ENCODE measurements at places on chromosomes 1 and 21.
A peak's percentile ranks its signal among the peaks of the same experiment; 100 is the strongest.

DNA sequence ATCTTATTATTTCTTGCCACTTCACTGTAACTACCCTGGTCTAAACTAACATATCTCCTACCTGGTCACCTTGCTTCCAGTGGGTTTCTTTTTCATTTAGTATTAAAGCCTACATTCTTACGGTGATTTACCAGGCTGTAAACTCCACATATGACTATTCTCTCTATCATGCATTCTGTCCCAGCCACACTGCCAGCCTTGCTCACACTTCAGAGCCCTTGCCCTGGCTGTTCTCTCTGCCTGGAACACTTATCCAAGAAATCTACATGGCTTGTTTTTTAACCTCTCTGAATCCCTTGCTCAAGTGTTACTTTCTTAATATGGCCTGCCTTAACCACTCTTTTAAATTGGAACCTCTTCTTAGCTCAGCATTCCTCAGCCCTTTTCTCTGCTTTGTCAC is 212.7 kb downstream of the GPR52 start:
- no peak for DNase-seq

GRCh38 chr1:211677659-211678058 is 2.2 kb upstream of the NEK2 start:
- DNase-seq: no peak

DNA sequence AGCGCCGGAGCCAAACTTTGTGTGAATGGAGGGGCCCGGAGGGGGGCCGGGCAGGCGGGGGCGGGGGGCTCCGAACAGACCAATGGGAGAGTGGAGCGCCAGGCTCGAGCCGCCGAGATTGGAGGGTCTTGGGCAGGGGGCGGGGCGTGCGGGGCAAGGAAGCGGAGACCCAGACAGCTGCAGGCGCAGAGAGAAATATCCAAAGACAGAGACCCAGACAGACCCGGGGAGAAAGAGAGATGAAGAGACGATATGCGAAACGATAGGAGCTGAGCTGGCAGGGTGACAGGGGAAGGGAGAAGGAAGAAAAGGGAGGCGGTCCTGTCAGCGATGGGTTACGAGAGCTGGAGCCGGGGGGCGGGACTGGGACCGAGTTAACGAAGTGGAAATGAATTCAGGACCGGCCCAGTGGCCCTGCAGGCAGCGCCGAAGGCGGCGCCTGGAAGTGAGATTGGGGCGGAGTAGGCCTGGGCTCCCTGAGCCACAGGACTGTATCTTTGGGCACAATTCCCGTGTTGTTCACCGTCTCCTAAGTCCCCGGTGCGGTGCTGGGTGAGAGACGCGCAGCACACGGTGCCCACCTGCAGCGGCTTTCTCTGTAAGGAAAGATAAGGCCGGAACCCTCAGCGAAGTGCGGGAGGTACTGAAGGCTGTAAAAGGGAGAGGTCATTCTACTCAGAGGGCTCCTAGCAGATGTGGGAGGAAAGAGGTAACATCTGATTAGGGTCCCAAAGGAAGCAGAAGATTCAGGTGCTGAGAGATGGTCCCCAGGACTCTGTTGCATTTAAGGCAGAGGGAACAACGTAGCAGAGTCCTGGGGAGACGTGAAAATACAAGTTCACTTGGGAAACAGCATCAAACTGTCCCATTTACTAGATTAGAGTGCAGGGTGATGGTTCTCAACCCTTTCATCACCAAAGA is 543 bp upstream of the KCNJ10 start:
- DNase-seq: no peak

DNA sequence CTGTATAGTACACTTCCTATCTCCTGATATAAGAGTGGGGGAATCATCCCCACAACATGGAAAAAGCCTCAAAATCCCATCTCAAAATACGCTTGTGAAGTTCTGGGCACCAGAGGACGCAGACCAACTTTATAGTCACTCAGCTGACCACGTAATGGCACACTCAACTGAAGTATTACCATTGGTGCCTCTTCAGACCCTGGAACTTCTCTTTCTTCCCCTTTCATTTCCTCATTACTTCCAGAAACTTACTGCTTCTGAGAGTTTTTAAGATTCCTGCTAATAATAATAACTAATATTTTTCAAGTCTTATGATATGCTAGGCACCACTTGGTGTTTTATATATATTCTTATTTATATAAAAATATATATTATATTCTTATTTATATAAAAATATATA is 202.6 kb downstream of the PTPRC start:
- DNase-seq: no peak

GRCh38 chr1:232792949-232793348 is 12.3 kb upstream of the MAP10 start:
- no peak for DNase-seq

GRCh38 chr1:7478809-7479499 is 292.1 kb upstream of the VAMP3 start:
- no peak for DNase-seq

GRCh38 chr1:224745924-224746323 is 129.8 kb downstream of the CNIH3 start:
- DNase-seq: no peak

DNA sequence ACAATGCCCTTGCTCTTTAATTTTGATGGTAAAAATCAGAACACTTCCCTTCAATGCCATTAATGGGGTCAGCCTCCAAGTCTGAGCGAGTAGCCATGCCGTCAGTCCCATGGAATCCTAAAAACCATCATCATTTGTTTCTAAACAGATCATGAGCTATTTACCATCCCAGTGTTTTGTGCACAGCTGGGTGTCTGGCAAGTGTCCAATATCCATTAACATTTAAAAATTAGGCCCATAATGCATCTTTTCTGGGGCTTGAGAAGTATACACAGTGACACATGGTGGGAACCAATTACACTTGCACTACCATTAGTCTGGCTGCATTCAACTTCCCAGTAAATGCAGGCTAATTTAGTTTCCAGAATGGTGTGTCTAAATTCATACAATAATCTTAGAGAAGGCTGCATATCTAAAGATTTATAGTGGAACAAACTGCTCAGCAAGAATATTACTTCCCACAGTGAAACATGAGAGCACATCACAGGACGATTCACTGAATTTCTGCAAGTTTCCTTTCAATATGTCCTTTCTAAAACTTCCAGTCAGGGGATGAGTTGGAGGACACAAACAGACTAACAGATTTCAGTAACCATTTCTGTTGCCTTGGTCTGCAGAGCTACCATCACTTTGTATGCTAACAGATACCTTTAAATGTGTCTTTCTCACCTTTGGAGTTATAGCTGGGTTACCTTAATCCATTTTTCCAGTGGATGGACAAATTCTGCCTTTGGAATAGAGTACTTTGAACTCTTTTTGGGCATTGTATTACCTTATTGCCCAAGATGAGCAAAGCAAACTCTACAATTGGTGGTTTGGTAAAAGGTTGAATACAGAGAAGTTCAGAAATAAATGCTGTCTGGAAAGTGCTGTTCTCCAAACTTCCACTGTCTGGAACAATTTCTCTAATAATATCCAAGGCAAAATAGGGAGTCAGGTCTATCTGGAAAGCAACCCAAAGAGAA is 258.0 kb downstream of the PTBP2 start:
- peak; percentile 26 for DNase-seq

GRCh38 chr1:101379950-101380349 is 143.1 kb downstream of the S1PR1 start:
- no peak for DNase-seq

- no peak for DNase-seq
Measured at GRCh38 chr21:38958323-38958705, 152.6 kb downstream of the ETS2 start.

DNA sequence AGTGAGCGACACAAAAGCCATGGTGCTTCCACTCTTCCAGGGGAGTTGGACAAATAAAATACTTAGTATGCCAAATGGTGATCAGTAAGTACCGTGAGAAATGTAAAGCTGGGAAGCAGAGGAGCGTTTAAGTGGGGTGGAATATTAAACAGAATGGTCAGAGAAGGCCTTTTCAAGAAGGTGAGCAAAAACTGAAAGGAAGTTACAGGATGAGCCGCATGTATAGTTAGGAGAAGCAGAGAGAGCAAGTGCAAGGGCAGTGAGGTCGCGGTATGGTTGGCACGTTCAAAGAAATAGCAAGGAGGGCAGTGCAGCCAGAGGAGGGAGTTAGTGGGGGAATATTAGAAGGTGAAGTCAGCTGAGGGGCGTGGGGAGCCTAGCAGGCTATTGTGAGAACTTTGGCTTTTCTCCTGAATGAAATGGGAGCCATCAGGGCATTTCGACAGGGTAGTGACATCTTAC is 748 bp upstream of the ATP6V0B start:
- DNase-seq: no peak

- no peak for DNase-seq
Measured at GRCh38 chr1:16231331-16232315, 5.4 kb downstream of the CPLANE2 start.

GRCh38 chr1:77739235-77739634 is 20.4 kb downstream of the USP33 start:
- DNase-seq: no peak

GRCh38 chr21:15079269-15079668 is 14.5 kb upstream of the NRIP1 start:
- DNase-seq: no peak

GRCh38 chr1:89605692-89606091 is 27.2 kb upstream of the LRRC8C start:
- DNase-seq: no peak

DNA sequence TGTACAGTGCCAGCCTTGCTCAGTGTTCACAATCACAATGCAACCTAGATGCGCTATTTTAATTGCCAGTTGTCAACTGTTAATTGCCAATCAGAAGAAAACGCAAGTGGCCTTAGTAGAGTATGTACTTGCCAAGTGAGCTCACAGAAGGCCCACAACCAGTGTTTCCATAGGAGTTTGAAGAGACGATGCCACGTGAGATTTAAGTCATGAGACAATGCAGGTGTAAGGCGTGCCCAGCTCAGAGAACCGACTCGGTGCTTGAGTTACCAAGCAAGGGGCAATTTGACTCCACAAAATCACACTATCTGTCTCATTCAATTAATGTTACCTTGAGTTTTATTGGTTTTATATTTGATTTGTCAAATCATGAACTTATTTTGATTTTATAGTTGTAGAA is 65.6 kb downstream of the TEX35 start:
- DNase-seq: no peak

- no peak for DNase-seq
Measured at GRCh38 chr1:81760477-81761097, 40.1 kb upstream of the ADGRL2 start.

GRCh38 chr1:114003431-114003830 is 24.2 kb downstream of the OLFML3 start:
- no peak for DNase-seq

DNA sequence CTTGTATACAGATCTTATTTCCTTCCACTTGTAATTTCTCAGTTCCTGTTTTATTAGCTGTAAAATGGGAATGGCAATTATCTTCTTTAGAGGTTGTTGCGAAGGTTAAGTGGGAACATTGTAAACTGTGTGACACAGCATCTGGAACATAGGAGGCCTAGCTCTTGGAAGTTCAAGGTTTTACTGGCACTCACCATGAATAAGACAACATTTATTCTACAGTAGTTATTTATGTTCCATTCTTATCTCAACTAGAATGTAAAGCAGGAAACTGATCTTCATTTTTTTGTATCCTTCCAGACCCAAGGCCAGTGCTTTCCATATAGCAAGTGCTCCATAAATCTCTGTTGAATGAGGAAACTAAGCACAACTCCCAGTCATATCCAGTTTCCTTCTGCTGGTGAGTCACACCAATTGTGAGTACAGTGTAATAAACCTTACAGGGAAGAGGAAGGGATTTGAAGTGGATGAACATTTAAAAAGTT is 1.4 kb downstream of the BCL10 start:
- DNase-seq: no peak

- no peak for DNase-seq
Measured at GRCh38 chr1:172863031-172863430, 187.7 kb downstream of the TNFSF18 start.

DNA sequence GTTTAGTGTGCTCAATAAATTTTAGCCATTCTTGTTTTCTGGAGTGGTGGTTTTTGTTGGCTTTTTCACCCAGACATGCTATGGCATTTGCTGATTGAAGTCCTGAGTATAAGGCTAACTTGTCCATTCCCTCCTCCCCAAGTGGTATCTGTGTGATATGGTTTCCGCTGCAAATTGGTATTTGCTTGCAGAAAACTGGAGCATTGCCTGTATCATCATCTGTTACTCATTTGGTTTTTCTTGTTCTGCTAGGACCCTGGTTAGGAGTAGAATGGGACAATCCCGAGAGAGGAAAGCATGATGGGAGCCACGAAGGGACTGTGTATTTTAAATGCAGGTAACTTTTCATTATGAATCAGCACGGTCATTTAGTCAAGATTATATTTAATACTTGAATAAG is 34.0 kb downstream of the TBCE start:
- DNase-seq: no peak

DNA sequence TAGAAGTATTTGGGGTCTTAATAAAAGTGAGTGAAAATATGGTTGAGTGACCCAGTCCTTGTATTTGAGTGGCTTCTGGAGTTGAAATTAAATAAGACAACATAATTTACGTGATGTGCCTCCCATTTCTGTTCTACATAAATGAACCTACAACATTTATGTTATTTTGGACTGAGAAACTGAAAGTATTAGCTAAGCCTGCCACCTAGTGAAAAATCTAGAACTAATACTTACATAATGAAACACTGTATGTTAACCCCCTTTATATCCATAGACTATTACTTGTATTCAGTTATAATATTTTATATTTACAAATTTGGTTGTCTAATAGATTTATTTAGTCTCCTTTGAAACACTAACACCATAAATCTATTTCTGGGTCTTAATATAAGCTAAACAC is 298.9 kb downstream of the KCNT2 start:
- no peak for DNase-seq

GRCh38 chr1:165904948-165905347 is 77.5 kb downstream of the UCK2 start:
- no peak for DNase-seq

DNA sequence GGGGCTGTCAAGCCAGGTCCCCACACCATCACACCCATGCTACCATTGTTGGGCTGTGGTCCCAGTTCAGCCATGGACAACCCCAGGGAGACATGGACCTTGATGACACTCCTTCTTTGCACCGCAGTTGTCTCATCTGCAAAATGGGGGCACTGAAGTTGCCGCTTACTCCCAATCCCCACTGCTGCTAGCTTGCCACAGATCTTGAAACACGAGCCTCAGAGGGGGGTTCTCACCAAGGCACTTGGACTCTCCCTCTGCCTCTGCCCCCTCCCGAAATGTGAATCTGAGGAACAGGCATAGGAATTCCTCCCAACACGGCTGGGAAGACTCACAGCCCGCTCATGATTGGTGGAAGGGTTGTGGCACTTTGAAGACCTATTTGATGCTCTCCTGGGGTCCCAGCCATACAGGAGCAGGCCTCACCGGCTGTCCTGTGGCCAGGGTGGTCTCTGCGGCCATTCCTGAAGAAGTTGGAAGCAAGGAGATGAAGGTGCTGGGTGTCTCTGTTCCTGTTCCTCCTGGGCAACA is 31.1 kb downstream of the RUNX3 start:
- DNase-seq: no peak

DNA sequence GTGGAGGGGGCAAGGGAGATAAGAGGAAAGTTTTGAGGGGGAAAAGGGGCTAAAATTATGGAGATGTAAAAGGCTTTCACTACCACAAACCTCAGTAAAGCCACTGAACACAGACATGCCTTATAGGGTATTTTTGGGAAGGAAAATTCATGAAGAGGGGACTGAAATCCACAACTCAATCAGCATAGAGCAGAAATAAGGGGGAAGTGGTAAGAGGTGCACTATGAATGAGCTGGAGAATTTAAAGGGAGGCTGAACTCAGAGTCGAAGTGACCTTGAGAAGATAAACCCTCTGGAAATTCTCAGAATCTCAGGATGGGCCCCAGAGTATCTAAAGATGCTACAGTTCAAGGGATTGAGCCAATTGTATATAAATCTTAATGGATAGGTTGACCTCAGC is 15.3 kb downstream of the RHEX start:
- DNase-seq: no peak

Measured in NCI-H2107 (cell line).